ENCODE measurements at places on chromosomes 3 and 15.

DNA sequence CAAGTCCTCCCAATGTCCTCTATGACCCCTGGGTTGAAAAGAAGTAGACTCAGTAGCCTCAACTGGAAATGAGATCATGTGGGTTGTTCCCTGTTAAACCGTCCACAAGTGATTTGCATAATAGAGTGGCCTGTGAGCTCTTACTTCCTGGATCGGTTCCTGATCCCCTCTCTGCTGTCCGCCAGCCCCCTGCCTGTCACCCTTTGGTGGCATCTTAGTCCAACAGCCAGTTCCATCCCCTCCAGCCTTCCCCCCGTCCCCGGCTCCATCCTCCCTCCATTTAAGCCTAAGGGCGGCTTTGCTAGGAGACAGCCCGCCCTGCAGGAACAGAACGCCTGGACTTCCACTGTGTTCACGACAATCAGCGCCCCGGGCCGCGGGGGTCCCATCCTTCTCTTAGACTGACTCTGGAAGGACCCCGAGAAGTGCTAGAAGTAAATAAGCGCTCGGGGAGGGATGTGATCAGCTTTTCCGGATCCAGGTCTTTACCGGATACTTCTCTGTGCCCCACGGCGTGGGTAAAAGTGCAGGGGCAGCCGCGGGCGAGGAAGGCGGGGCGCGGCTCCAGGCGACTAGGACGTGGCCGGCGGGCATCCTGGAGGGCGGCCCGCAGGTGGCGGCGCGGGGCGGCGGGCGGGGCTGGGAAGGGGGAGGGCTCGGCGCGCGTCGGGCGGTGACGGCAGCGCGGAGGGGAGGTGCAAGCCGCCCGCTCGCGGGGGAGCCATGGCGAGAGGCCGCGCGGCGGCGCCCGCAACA, 51.2 kb upstream of the ULK4 start:
- peak; percentile 67 for DNase-seq

DNA sequence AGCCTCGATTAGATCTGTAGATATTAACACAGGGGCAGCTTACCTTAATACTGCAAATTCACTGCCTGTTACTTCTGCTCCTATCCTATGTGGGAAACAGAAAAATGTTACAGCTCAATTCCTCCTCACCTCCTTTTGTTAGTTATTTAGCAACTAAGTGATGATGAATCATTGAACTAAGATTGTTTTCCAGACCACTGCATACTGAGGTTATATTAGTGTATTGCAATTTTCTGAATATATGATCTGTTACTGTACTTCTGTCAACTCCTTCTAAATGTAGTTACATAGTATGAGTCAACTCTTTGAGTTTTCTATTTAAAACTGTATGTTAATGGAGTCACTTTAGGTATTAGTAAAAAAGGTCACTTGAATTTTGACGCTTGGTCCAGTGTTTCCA, 331.5 kb upstream of the SLCO3A1 start:
- no peak for DNase-seq

DNA sequence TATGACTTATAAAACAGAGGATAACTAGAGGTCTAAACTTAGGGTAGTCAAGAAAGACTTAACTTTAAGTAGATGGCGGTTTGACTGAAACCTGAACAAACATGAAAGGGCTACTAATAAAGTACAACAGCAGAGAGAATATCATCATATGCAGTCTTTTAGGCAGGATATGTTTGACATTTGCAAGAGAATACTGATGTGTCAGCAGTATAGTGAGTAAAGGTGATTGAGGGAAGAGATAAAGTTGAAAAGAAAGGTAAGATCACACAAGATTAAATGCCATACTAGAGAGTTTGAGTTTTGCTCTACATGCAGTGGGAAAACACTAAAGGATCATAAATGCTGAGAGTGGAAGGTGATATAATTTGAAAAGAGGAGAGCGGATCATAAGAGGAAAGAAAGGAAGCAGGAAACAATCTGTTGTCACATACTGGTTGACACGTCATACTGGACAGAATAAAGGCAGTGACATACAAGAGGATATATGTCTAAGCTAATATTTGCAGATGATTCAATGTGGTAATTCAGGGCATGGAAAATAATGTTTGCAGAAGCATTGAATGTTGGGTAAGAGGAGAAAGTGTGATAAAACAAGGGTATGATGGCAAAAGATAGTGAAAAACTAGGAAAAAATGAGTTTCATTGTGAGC, 223.0 kb downstream of the EPHA6 start:
- no peak for DNase-seq

- no peak for DNase-seq
These were observed 56.0 kb upstream of the CSTA start for GRCh38 chr3:122269045-122269444.

DNA sequence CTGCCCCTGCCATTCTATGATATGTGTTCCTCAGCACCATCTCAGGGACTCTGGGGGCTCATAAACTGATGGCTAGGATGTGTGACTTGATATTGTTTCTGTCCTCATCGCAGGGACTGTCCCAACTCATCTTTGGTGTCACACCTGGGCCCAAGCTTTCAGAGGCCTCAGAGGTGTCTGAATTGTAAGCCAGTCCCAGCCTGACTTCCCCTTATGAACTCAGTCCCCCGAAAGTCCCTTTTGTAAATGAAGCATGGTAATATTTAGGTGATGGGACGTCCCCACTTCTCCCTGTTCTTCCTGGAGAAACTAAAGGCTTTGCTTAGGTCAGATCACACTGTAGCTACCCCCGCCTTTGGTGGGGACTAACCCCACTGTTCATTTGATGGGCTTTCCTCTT, 142.4 kb upstream of the TLE3 start:
- no peak for DNase-seq

DNA sequence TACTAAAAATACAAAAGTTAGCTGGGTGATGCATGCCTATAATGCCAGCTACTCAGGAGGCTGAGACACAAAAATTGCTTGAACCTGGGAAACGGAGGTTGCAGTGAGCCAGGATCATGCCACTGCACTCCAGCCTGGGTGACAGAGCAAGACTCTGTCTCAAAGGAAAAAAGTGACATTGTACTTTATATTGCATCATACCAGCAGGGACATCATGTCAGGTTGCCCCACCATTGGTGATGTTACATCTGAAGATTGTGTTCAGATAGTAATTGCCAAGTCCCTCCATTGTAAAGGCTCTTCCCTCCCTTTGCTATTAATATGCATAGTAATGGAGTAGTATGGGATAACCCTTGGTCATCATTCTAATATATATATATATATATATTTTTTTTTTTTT, 44.8 kb downstream of the FOXL2 start:
- no peak for DNase-seq

DNA sequence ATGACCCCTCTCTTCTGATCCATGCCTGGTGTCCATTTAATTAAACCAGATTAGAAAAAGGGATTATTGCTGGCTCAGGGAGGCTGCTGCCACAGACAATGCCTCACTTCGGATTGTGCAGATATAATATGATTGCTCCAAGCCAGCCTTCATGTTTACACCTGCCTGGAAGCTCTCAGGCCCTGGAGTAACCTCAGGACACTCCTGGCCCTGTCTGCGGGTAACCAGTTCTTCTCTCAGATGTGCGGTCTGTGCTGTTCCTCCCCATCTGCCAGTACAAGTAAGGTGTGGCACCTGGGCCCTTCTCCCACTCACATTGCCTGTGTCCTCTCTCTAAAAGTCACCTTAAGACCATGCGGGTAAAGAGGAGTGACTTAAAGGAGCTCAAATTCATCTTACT, 8.8 kb upstream of the GOLGA8J start:
- DNase-seq = no peak

DNA sequence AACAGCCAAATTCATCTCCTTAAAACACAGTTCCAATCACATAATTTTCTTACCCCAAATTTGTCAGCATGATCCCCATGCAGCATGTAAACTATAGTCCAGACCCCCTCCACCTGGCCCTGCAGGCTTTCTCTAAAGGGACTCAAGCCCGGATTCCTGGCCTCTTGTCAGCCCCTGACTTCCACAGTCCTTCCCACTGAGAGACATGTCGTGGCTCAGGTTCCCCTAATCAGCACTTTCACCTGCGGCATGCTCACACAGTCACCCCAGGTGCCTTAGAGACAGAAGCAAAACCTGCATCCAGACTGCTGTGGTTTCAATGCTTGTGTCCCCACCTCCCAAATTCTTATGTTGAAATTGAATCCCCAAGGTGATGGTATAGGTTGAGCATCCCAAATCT, 372.7 kb upstream of the ATP10A start:
- no peak for DNase-seq

- DNase-seq = no peak
These were observed 49.9 kb downstream of the CASR start for GRCh38 chr3:122233101-122233952.

- no peak for DNase-seq
These were observed 27.6 kb downstream of the ZNF860 start for GRCh38 chr3:32009101-32009500.

- DNase-seq = no peak
These were observed 6.8 kb downstream of the CHSY1 start for GRCh38 chr15:101244889-101245668.

DNA sequence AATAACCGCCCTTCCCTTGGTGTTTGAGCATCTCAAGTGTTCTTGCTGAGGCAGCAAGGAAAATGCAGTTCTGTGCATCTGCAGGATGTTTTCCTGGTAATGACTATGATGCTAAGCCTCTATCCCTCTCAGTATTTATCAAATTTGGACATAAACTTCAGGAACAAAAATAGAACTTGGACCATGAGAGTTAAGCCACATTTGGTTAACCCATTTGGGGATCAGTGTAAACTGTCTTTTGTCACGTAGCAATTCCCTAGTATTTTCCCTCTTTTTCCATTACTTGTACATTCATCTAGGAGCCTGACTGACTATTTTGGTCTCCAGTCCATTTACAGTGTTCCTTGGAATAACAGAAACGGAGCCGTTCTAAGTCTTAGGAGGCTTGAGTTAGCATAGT, 250.8 kb downstream of the RBMS3 start:
- DNase-seq = no peak

- no peak for DNase-seq
These were observed 9.6 kb upstream of the CFAP44 start for GRCh38 chr3:113450911-113451310.

DNA sequence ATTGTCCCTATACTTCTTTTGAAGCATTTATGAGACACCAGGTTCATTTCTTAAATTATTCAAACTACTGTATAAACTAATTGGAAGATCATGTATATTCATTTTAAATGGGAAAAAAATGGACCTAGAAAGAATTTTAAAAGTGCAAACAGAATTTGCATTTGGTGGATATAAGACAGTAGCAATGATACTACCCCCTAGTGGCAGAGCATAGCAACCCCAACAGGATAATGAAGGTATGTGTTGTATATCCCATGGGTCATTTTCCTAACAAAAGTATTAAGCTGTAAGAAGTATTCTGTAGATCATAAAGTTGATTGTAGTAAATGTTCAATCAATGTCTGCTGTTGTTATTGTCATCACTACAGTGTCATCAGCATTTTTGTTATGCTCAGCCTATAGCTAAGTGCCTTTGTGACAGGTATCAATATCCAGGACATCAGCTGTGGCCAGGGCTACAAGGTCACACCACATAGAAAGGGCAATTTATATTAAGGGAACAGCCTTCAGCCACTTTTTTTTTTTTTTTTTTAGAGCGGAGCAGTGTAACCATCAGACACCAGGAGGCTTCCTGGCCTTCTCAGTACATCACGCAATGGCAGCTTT, 175.8 kb downstream of the FOXB1 start:
- no peak for DNase-seq

DNA sequence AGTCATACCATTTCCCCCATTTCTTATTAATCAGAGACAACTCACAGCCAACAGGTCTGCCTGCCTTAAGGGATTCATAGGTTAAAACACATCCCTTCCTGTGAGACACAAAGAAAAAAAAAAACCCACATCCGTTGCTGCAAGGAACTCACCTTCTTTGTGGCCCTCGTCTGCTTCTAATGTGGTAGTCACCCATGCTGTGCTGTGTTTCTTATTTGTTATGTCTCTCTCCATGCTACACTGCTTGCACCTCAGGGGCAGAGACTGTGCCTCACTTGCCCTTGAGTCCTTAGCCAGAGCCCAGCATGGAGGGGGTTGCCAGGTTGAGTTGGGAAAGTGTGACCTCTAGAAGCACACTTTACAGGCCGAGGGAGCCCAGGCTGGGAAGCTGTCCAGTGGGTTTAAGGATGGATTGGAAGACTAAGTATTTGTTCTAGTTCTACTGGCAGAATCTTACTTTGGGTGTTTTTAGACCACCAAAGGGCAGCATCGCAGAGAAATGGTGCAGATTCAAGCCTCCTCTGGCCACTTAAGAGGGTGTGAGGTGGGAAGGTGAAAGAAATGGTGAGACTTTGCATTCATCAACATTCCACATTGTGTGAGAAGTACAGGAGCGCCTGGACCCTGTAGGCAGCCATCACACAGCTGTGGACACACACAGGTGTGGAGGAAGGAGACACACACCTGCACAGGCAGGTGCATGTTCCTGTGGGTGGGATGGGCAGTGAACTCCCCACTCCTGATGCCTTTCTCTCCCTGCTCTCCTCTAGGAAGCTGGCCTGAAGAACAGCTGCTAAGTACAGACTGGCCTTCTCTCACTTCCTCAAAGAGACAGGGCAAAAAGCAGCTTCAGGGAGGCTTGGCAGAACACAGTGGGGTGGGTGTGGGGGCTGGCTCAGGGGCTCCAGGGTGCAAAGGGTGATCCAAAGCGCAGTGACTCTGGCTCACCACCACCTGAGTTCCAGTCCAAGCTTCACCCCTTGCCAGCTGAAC, 48.8 kb downstream of the GLB1 start:
- no peak for DNase-seq

GRCh38 chr15:91853511-91853947, at the start of gene SLCO3A1:
Gene SLCO3A1, plus strand, starts transcription at chr15:91853708.
- DNase-seq = peak; percentile 51

GRCh38 chr15:40075298-40076044, 33.2 kb downstream of the BMF start:
- no peak for DNase-seq

DNA sequence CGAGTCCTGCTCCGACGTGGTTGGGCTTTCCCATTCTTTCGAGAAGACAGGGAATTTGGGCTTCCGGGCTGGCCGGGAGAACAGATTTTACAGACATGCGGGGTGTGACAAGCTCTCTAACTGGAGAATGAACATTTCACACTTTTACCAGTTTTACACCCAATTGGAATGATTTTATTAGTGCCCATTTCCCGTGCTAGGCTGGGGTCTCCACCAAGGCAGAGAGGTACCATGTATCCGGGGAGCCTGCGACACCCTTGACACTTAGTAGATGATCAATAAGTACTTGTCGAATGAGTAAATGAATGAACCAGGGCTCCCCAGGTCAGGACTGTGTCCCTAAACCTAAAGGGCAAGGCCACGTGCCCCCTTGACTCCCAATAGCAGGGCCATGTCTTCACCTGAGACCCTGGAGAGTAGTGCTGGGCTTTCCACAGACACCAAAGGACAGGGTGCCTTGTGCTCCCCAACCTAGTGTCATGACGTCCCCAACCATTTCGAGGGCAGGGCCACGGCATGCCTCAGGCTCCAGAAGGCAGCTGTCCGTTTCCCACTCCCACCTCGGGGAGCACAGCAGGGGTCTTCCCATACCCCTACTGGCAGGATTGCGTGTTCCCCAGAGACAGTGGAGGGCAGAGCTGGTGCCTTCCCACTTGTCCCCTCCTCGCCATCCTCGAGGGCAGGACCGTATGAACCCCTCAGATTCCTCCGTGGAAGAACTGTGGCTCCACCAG, 679 bp upstream of the MYD88 start:
- DNase-seq = no peak
